ENCODE measurements at places on chromosomes 1 and 21. TPM values are rescaled to one million over a fixed set of nuclear protein-coding genes. Genes with fewer than 3 reads are reported as not detected.

Gene PPIAL4G
- not detected for total RNA-seq

GRCh38 chr1:74395571-74395970 is 116.8 kb downstream of the LRRC53 start:
- DNase-seq: no peak

Gene OR6K3
- not detected for total RNA-seq

GRCh38 chr1:167881786-167882185 is 32.1 kb downstream of the ADCY10 start:
- peak; percentile 35 for DNase-seq

DNA sequence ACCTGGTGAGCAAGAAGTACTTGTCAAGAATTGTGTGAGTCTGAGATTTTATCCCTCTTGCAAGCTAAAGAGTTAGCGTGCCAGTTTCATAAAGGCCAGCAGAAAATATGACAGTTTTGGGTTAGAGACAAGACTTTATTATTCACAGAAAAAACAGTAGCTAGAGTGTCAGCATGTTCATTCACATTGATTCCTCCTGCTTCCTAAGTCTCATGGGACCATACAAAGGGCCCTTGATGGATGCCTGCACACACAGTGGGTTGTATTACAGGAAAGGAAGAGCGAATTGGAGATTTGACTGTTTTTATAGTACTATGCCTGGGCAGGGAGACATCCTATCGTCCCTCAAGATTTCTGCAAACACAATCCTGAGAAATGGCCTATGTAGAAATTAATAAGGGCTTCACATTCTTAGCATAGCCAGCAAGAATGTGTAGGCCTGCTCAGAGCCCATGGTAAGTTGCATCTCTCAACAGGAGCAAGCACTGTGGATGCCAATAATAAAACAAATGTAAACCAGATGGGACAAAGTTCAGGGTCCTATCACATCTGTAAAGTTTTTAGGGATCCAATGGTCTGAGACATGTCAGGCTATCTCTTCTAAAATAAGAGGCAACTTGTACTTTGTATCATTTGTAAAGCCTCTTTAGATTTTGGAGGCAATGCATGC is 4.0 kb upstream of the ASPM start:
- no peak for DNase-seq

Measured in Daoy (cell line).